Osteoblast (primary cell): ENCODE measurements at places on chromosomes 5 and 9. TPM values are rescaled to one million over a fixed set of nuclear protein-coding genes. Genes with fewer than 3 reads are reported as not detected.

DNA sequence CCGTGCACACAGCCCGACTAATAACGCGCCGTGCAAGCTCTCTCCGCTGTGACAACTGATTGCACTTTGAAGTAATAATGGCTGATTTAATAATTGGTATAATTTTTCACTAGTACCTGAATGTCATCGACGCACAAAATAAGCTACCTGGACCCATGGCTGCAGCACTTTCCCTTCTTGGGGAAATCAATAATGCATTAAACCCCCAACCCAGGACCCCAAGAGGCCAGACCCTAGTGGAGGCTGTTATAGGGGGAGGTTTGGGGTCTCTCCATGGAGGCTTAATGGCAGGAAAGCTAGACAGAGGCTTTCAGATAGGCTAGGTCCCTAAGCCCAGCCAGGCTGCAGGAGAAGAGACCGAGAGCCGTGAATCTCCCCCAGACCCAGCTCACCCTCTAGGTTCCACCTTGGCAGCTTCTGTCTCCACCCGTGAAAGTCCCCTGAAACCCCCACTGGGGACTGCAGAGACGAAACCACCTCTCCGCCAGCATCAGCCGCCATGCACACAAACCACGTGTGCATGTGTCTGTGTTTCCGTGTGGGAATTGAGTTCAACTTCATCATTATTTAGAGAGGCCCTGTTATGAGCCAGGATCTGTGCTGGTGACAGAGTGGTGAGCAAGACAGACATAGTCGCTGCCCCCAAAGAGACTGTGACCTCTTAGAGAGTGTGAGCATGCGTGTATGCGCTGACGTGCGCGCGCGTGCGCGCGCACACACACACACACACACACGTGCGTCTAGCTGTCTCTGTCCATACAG is 168.6 kb upstream of the MVB12B start:
- DNase-seq: no peak

DNA sequence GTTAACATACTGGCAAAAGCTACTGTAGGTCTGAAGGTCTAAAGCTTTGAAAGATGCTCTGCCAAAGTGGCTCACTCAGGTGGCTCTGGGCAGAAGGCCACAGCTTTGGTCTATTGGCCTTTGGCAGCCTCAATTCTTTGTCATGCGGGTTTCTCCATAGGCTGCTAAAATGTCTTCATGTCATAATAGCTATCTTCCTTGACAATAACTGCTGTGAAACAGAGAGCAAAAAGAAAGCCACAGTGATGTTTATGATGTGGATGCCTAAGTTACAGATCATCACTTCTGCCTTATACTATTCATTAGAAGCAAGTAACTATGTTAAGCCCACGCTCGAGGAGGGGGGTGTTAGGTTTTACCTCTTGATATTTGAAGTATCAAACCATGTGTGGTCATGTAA is 906.1 kb upstream of the CDH9 start:
- no peak for DNase-seq

GRCh38 chr5:173989432-173990082 is 587 bp downstream of the C5orf47 start:
- DNase-seq: no peak

- no peak for DNase-seq
Measured at GRCh38 chr5:154206311-154206710, 15.8 kb downstream of the GALNT10 start.

DNA sequence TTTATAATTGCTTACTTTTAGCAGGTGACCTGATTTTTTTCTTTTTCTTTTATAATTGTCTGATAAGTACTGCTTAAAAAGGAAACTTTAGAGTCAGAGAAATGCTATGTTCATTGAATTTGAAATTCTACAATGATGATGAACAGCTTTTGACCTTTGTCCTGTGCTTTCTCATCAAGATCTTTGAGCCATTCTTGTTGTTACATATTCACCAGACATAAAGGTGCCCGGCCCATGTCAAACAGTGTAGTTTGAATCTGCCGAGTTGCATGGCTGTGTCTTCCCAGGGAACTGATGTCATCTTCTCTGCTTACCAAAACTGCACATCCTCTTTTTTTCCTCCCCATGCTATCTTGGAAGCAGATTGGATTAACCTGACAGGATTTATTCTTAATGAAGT is 163.6 kb downstream of the LRRC70 start:
- DNase-seq: no peak

- no peak for DNase-seq
Measured at GRCh38 chr9:126388964-126389708, 62.5 kb downstream of the MVB12B start.

TAS2R1 gene
- total RNA-seq: not detected in 2 replicates

CA9 gene
- not detected in 2 replicates for total RNA-seq

FOXD4 gene
- total RNA-seq: 0.29 and 0.36 TPM in 2 replicates

RECK gene
- total RNA-seq: 31.2 and 31.5 TPM in 2 replicates

SCGB3A2 gene
- not detected in 2 replicates for total RNA-seq

SHISAL2B gene
- not detected in 2 replicates for total RNA-seq

PHF24 gene
- total RNA-seq: under 0.01 TPM in 1 of 2 replicates, not detected in the other

TMEM252 gene
- total RNA-seq: not detected in 2 replicates
